Fibroblast of skin of abdomen (primary cell): ENCODE measurements at places on chromosomes 2 and 18.

DNA sequence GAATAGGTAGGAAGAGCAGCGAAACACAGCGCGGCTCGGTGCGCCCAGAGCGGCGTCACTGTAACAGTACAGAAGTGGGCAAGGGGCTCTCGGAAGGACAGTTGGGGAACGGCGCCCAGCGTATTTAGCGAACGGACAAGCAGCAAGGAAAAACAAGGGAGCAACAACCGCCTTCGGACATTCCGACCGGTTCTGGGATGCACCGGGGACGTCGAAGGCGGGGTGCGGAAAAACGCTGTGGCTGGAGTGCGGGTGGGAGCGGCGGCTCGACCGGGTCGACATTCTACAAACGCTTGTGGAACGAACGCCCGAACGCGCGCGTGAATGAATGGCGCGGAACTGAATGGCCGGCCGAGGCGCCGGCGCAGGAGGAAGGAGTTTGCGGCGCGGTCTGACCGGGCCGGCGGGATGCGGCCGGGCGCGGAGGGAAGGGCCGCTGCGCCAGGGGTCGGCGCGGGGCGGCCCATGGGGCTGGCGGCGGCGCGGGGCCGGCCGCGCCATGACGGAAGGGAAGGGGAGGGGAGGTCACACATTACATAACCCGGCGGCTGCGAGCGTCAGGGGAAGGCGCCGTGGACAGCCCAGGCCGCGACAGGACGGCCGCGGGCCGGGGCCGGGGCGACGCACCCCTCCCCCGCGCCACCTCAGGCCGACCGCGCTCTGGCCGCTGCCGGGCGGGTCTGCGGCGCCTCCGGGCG lies 605 bp downstream of the REV1 start:
- DNase-seq = peak; percentile 37

- no peak for DNase-seq
Observed at GRCh38 chr2:26081556-26081955, 47.7 kb downstream of the RAB10 start.

DNA sequence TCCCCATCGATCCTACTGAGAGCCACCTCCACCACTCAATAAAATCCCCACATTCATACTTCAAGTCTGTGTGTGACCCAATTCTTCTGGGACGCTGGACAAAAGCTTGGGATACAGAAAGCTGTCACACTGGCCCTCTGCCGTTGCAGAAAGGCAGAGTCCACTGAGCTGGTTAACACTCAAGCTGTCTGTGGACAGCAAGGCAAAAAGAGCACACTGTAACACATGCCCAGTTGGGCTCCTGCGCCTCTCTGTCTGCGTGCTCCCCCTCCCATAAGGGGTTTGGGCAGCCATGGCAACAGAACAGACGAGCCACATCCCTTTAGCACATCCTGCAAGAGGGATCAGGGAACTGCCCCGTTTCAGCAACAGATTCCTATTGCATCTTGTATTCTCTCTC lies 106.9 kb upstream of the RGPD4 start:
- DNase-seq = no peak

DNA sequence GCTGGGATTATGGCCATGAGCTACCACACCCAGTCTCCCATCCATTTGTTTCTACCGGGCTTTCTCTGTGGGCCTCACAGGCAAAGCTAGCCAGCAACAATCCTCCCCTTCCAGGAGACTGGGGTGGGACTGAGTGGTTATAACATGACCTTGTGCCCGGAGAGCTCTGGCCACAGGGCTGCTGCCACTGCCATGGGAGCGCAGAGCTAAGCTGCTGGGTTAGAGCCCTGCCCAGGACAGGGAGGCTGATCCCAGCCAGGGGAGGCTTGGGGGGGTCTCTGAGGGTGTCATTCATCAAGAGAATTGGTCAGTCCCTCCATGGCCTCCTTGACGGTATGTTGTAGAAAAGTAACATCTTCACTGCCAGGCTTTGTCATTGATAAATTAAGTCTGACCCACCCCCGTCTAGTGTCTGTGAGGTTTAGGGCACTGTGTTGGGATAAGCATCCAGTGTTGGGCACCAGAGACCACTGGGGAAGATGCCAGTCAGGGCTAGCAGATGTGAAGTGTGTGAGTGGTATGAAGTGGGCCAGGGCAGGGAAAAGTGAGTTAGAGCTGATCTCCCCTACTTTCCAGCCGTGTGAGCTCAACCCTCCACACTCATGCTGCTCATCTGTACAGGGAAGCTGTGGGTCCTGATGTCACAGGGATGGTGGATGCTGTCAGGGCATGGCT lies 368.4 kb upstream of the HS6ST1 start:
- no peak for DNase-seq

- no peak for DNase-seq
Observed at GRCh38 chr2:85756822-85757435, 3.1 kb downstream of the ATOH8 start.
